ENCODE measurements at places on chromosomes 13 and 19.

GRCh38 chr13:51821606-51822005 lies 17.6 kb upstream of the DHRS12 start:
- DNase-seq = peak; percentile 52

GRCh38 chr19:57465680-57466381 lies 8.9 kb upstream of the VN1R1 start:
- peak; percentile 38 for DNase-seq

GRCh38 chr13:111467111-111467890 lies 146.9 kb downstream of the TEX29 start:
- DNase-seq = no peak

GRCh38 chr13:45926741-45927140 lies 75.2 kb upstream of the SIAH3 start:
- no peak for DNase-seq

- DNase-seq = no peak
Observed at GRCh38 chr19:4969292-4969771, 419 bp downstream of the KDM4B start.

DNA sequence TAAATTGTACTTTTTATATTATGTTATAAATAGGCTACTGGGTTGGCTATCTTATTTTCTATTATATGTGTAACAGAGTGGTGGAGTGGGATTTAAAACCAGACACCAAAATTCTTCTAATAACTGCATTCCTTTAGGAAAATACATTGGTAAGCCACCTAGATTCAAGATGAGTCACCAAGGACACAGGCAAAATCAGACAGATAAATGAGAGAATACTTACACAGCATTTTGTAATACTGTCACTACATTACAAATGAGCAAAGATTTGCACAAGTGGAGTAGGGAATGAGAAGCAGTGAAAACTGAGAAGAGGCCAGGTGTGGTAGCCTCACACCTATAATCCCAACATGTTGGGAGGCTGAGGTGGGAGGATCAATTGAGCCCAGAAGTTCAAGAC lies 6.2 kb upstream of the SPART start:
- no peak for DNase-seq

DNA sequence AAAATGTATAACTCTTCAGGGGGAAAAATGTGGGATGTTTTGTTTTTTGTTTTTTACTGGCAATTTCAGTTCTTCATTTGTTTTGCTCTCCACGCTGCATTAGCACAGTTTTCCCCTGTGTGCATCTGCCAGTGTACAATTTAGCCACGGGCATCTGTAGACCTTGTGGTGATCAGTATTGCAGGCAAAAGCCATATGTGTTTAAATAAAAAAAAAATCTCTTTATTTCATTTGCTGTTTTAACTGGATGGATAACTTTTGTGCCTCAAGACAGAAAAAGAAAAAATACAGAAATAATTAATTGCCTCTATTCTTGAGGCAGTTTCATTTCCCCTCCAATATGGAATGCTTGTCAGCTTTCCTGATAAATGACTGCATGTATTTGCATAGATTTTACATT lies 7.9 kb upstream of the MAB21L1 start:
- no peak for DNase-seq

- DNase-seq = no peak
Observed at GRCh38 chr13:109114162-109114561, 484.8 kb downstream of the MYO16 start.
